ENCODE measurements at places on chromosomes 5 and 9. TPM values are rescaled to one million over a fixed set of nuclear protein-coding genes. Genes with fewer than 3 reads are reported as not detected.

ZNF483 gene
- not detected for total RNA-seq

TNPO1 gene
- 138 TPM for total RNA-seq

- no peak overlapping the region for H3K4me3 ChIP-seq
- H3K4me1 ChIP-seq: peaks cover 17% of the 10 kb centered on the region
- no peak for DNase-seq
- no peak overlapping the region for H3K27ac ChIP-seq
These were observed 48.6 kb upstream of the C5orf46 start for GRCh38 chr5:147954971-147955370.

DNA sequence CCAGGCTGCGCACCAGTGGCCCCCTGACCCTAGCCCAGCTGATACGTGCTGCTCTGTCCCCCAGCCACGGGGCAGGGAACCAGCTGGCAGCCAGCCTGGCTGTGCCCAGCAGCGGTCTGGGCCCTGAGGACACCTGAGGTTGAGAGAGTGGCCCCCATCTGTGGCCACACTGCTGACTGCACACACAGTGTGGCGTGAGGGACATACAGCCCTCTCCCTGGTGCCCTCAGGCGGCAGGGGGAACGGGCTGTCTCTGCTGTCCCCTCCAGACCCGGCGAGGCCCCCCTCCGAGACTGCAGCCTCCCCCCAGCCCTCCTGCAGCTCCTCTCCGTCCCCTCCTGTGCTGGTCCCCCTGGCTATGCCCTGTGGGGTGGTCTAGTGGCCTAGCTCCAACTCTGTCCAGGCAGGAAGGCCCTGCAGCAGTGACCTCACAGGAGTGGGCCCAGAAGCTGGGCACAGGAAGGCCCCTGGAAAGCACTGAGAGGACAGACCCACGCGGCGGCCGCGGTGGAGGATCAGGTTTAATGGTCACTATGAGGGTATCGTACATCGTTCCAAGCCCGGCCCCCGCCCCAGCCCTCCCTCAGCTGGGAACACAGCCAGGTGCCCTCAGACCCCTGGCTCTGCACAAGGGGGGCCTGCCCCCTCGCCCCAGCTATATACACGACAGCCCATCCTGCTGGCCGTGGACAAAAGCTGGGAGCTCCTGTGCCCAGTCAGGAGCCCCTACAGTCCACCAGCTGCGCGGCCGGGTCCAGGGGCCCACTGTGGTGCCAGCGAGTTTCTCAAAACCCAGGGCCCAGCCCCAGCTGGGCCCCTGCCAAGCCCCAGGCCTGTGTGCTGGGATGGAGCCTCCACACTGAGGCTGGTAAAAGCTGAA lies 6.8 kb upstream of the ENTPD8 start:
- peaks cover 22% of the 10 kb centered on the region for H3K36me3 ChIP-seq
- H3K4me3 ChIP-seq: no peak overlapping the region
- DNase-seq: no peak
- no peaks in the 10 kb centered on the region for H3K4me1 ChIP-seq

DEPDC1B gene
- 63.1 TPM for total RNA-seq

- peaks cover 33% of the 10 kb centered on the region for H3K36me3 ChIP-seq
- no peaks in the 10 kb centered on the region for H3K27me3 ChIP-seq
- peak overlapping the region; percentile 83 for H3K4me3 ChIP-seq
- H3K27ac ChIP-seq: peak overlapping the region; percentile 73
- DNase-seq: no peak
- H3K4me1 ChIP-seq: peaks cover 34% of the 10 kb centered on the region
These were observed 1.5 kb downstream of the PRRC2B start for GRCh38 chr9:131395157-131396098.

TMEM174 gene
- total RNA-seq: not detected

- no peak overlapping the region for H3K27ac ChIP-seq
- H3K36me3 ChIP-seq: peaks cover 4% of the 10 kb centered on the region
- DNase-seq: no peak
- no peak overlapping the region for H3K4me3 ChIP-seq
These were observed 17.4 kb downstream of the FYB1 start for GRCh38 chr5:39201781-39202596.

- no peaks in the 10 kb centered on the region for H3K36me3 ChIP-seq
- no peak for DNase-seq
- H3K27me3 ChIP-seq: no peaks in the 10 kb centered on the region
- H3K27ac ChIP-seq: no peak overlapping the region
- H3K4me3 ChIP-seq: no peak overlapping the region
These were observed 227.8 kb downstream of the ICE1 start for GRCh38 chr5:5650242-5650641.

DNA sequence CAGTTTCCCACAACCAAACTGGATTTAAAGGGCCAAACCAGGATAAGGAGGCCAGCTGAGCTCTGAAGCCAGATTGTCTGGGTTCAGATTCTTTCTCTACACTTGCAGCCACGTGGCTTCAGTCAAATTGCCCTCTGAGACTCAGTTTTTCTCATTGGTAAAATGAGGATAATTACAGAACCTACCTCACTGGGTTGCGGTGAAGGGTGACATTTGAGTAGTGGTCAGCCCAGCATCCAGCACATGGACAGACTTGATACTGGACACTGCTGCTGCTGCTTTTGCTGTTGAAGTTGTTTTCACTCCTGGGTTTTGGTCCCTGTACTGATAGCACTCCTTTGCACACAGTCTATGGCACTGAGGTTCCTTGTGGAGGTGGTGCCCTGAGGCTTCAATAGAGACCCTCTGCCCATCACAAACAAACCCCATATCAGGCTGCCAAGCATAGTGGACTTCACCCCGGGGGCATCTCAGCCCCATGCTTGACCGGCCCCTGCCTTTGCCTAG lies 25.7 kb upstream of the CDKN2AIPNL start:
- H3K4me3 ChIP-seq: peak overlapping the region; percentile 29
- H3K27ac ChIP-seq: peak overlapping the region; percentile 80
- peaks cover 62% of the 10 kb centered on the region for H3K4me1 ChIP-seq
- H3K36me3 ChIP-seq: peaks cover 14% of the 10 kb centered on the region

GRCh38 chr5:1194378-1194777 lies 7.0 kb upstream of the SLC6A19 start:
- H3K4me1 ChIP-seq: no peaks in the 10 kb centered on the region
- peaks cover 50% of the 10 kb centered on the region for H3K27me3 ChIP-seq
- DNase-seq: no peak
- H3K27ac ChIP-seq: no peak overlapping the region
- H3K4me3 ChIP-seq: no peak overlapping the region

NR3C1 gene
- total RNA-seq: 63.1 TPM

- no peaks in the 10 kb centered on the region for H3K27me3 ChIP-seq
- no peak overlapping the region for H3K27ac ChIP-seq
- peaks cover 66% of the 10 kb centered on the region for H3K4me1 ChIP-seq
- H3K36me3 ChIP-seq: peaks cover 16% of the 10 kb centered on the region
- no peak for DNase-seq
These were observed 127.2 kb downstream of the ARHGAP26 start for GRCh38 chr5:142897328-142897727.

DNA sequence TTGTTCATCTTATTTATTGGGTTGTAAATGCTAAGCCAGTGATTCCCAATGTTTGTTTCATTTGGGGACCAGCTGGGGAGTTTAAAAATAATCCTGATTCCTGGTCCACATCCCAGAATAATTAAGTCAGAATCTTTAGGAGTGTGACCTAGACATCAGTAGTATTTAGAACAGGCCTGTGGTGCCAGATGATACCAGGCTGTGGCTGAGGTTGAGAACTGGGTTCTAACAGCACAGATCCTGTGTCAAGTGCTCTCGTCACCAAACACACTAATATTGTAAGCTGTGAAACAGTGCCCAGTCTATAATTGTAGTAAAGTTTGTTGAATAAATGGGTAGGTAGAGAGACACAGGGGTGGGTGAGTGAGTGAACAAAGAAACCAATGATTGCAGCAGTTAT lies 172.1 kb upstream of the PPP1R2B start:
- H3K27ac ChIP-seq: no peak overlapping the region
- H3K4me3 ChIP-seq: no peak overlapping the region
- H3K4me1 ChIP-seq: peaks cover 17% of the 10 kb centered on the region
- no peaks in the 10 kb centered on the region for H3K36me3 ChIP-seq
- no peak for DNase-seq

WASHC1 gene
- total RNA-seq: 17.2 TPM

RASGRF2 gene
- 26.3 TPM for total RNA-seq

CARTPT gene
- total RNA-seq: not detected

GRCh38 chr9:125931211-125931610 lies 184.0 kb downstream of the PBX3 start:
- no peaks in the 10 kb centered on the region for H3K27me3 ChIP-seq
- H3K36me3 ChIP-seq: peaks cover 5% of the 10 kb centered on the region
- H3K4me3 ChIP-seq: no peak overlapping the region
- H3K27ac ChIP-seq: no peak overlapping the region
- no peak for DNase-seq
- H3K4me1 ChIP-seq: no peaks in the 10 kb centered on the region

DNA sequence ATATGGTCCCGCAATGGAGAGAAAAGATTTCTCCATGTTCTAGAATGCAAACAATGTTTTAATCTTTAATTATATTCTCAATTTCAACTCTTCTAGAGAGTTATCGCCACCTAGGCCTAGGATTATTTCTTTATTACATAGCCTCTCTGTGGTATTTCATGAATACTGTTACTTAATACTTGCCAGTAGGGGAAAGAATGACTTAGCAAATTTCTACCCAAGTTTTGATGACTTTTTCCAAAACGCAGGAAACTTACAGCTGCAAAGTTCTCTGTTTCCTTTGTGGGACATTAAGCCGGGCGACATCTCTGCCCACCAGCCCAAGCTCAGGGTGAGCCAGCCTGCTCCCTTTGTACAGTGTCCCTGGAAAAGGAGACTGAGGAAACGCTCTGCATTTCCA lies 73.8 kb downstream of the MED27 start:
- H3K27ac ChIP-seq: no peak overlapping the region
- H3K4me1 ChIP-seq: peaks cover 9% of the 10 kb centered on the region
- no peak for DNase-seq
- no peaks in the 10 kb centered on the region for H3K36me3 ChIP-seq
- H3K4me3 ChIP-seq: no peak overlapping the region

DNA sequence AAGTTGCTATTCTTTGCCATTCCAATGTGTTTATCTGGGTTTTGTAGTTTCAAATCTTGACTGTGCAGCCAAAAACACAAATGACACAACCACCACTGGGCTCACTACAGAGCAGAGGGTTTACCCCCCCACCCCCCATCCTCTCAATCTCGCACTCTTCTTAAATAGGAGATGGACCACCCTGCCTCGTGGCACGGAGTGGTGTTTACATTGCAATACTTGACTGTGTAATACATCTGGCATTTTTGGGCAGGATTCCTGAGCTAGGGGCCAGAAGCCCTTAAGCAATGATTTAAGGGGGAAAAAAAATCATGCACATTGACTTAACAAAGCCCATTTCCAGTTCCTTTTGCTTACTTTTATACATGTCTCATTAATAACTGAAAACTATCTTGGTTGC lies 19.0 kb downstream of the PTCH1 start:
- no peak overlapping the region for H3K27ac ChIP-seq
- no peak for DNase-seq
- no peak overlapping the region for H3K4me3 ChIP-seq
- H3K27me3 ChIP-seq: no peaks in the 10 kb centered on the region
- peaks cover 16% of the 10 kb centered on the region for H3K4me1 ChIP-seq
- H3K36me3 ChIP-seq: peaks cover 3% of the 10 kb centered on the region

CRHBP gene
- total RNA-seq: not detected

DNA sequence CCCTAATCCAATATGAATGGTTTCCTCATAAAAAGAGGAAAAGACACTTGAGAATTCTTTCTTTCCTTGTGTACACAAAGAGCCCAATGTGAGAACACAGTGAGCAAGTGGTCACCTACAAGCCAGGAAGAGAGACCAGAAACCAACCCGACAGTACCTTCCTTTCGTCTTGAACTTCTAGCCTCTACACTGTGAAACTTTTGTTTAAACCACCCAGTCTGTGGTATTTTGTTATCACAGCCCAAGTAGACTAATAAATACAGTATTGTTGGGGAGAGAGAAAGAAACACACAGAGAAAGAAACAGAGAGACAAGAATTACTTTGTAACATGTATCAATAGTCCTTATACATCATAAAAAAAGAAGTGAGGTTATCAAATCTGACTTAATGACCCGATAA lies 37.2 kb downstream of the CENPK start:
- peaks cover 8% of the 10 kb centered on the region for H3K36me3 ChIP-seq
- H3K4me1 ChIP-seq: no peaks in the 10 kb centered on the region
- H3K27ac ChIP-seq: no peak overlapping the region
- H3K4me3 ChIP-seq: no peak overlapping the region

DNA sequence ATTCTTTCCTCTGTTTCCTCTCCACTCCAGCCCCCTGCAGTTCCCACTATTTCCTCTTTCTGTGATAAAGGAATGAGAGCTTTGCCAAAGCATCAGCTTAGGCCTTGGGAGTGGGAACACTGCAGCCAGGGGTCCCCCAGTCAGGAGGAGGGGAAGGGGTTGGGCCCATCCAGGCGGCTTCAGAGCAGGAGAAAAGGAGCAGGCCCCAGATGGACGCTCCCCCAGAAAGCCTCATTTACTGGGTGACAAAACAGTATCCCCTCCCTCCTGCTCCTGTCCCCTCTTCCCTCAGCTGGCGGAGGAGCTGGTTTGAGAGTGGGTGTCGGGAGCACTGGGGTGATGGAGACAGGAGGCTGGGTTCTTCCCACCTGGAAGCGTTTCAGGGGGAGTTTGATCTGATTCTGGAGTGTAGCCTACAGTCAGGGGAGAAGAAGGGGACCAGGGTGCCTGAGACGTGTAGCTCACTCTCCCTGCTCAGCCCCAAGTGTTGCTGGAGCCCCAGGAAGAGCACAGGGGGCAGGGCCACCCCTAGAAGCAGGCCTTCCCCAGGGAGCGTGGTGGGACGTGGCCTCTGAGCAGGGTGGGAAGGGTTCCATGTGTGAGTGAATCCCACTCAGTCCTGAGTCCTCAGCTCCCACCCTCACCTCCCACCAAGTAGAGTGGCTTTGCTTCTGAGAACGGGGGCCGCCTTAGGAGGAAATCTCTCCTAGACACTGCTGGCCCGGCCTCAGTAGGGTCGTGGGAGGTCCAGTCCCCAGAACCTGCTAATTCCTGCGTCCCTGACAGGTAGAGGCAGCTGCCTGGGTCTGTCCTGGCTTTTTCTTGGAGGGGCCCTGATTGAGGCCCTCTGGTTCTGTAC lies 173.1 kb downstream of the CACNA1B start:
- no peaks in the 10 kb centered on the region for H3K36me3 ChIP-seq
- H3K27ac ChIP-seq: no peak overlapping the region
- DNase-seq: no peak

GGTA1 gene
- total RNA-seq: not detected

TUSC1 gene
- 5.1 TPM for total RNA-seq

DNA sequence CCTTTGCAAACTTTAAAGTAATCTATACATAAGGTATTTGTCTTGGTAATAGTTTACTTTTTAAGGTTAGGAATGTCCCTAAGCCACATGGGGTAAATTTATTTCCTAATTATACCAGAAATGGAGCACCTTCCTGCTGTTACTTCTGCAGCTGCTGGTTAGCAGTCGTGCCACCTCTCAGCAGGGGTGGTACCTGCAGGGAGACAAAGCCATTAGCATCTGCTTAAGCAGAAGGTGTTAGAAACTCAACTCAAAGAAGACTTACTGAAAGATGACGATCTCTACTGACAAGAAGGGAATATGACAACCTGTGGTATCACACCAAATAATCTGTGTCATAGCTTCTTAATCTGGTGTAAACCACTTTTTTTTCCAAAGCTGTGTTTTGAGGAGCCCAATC lies 173.7 kb downstream of the BRINP1 start:
- H3K36me3 ChIP-seq: no peaks in the 10 kb centered on the region
- no peak overlapping the region for H3K4me3 ChIP-seq
- DNase-seq: no peak
- H3K4me1 ChIP-seq: no peaks in the 10 kb centered on the region
